ENCODE measurements at places on chromosomes 4 and X. TPM values are rescaled to one million over a fixed set of nuclear protein-coding genes. Genes with fewer than 3 reads are reported as not detected.

- H3K36me3 ChIP-seq = no peaks in the 10 kb centered on the region
- no peak for DNase-seq
- no peaks in the 10 kb centered on the region for H3K27me3 ChIP-seq
- H3K4me1 ChIP-seq = peaks cover 13% of the 10 kb centered on the region
- no peak overlapping the region for H3K27ac ChIP-seq
Measured at GRCh38 chr4:156477636-156478035, 494.0 kb downstream of the PDGFC start.

The FATE1 gene
- not detected for total RNA-seq

DNA sequence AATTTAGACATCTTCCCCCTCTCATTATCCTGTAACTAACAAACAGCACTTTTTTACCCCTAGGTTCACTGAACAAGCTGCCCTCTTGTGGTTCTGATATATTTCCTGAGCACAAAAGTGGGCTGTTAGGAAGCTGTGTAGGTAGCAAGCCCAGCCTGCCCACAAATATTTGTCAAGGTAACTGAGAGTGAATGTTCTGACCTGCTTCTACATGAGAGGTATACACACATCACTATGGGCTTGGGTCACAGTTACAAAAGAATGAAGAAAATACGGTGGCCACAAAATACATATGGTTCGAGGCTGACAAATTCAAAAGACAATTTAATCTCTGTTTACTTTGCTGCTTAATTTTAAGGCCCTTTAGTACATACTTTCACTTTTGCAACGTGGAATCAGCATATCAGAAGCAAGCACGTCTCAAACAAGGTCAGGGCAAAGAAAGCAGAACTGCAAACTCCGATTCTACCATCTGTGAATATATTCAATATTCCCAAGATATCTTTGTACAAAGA is 78.7 kb downstream of the RBM47 start:
- no peaks in the 10 kb centered on the region for H3K4me1 ChIP-seq
- H3K4me3 ChIP-seq = no peak overlapping the region
- no peak for DNase-seq
- no peaks in the 10 kb centered on the region for H3K36me3 ChIP-seq
- H3K27me3 ChIP-seq = peaks cover 5% of the 10 kb centered on the region
- no peak overlapping the region for H3K27ac ChIP-seq

DNA sequence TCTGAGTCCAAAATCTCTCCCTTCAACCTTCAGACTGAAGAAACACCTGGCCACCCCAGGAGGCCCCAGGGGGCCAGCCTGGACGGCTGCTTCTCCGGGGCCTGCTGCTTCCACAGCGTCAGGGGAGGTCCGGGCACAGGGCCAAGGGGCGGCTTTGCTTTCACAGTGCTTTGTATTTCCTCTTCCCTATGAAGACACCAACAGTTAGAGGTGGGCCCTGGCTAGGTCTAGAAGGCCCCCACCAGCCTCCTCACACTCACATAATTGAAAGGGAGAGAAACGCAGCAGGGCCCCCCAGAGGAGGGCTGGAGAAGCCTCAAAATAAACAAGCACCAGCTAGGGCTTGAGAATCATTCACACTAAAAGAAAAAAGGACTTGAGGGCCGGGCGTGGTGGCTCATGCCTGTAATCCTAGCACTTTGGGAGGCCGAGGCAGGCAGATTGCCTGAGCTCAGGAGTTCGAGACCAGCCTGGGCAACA is 17.8 kb downstream of the SCD5 start:
- H3K4me3 ChIP-seq = no peak overlapping the region
- peak overlapping the region; percentile 2 for H3K27ac ChIP-seq
- peaks cover 72% of the 10 kb centered on the region for H3K4me1 ChIP-seq

- no peaks in the 10 kb centered on the region for H3K36me3 ChIP-seq
- H3K27ac ChIP-seq = no peak overlapping the region
- H3K27me3 ChIP-seq = no peaks in the 10 kb centered on the region
- no peak overlapping the region for H3K4me3 ChIP-seq
Measured at GRCh38 chr4:180525523-180526077, 1717.6 kb upstream of the TENM3 start.

DNA sequence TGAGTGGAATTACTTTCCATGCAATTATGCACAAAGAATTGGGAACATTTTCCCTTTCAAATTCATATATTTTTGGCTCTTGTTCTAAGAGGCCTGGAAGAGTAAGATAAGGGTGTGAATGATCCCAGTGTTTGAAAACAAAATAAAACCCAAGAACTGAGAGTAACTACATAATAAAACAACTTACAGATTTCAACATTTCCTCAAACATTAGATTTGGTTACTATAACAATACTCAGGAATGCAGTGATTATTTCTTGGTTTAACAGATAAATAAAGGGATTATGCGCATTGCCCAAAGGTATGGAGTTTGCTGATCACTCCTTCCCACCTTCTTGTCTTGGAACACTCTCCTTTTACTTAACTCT is 292.5 kb downstream of the CAMK2D start:
- no peak overlapping the region for H3K4me3 ChIP-seq
- no peaks in the 10 kb centered on the region for H3K36me3 ChIP-seq
- H3K27me3 ChIP-seq = no peaks in the 10 kb centered on the region
- no peak for DNase-seq
- H3K27ac ChIP-seq = peak overlapping the region; percentile 93

The SYN1 gene
- 0.33 TPM for total RNA-seq
